ENCODE measurements at places on chromosomes 1 and 21.

- no peak for DNase-seq
These were observed 29.5 kb downstream of the HLX start for GRCh38 chr1:220908757-220909156.

DNA sequence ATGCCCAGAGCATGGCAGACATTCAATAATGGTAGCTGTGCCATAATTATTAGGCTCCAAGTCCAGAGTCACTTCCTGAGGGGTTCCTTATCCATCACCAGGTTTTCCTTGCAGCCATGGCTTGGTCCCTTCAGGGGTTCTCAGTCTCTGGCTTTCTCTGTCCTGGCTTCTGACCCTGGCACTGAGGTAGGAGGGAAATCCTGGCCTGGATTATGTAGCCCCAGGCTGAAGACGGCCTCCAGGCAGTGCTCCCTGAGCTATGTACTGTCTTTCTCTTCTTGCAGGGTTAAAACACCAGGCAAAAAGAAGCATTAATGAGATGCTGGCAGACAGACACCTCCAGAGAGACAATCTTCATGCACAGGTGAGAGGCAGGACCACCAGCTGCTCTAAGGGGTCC is 9.5 kb upstream of the PADI3 start:
- DNase-seq = no peak

- DNase-seq = no peak
These were observed 44.9 kb upstream of the USP24 start for GRCh38 chr1:55259911-55260609.

DNA sequence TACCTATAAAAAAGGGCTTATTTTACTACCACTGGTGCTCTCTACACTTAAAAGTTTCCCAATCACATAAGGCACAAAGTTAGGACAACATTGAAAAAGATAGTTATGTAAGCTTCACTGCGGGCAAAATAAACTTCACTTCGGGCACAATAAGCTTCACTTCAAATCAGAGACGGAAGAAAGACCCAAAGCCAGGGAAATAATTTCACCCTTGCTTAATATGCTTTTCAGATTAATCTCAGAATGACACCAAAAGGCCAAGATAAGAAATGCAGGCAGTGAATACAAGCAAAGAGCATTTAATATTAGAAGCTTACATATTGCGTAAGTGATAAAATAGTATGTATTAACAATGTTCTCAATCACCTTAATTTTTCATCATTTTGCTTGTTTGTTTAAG is 444.2 kb downstream of the SETD4 start:
- no peak for DNase-seq

DNA sequence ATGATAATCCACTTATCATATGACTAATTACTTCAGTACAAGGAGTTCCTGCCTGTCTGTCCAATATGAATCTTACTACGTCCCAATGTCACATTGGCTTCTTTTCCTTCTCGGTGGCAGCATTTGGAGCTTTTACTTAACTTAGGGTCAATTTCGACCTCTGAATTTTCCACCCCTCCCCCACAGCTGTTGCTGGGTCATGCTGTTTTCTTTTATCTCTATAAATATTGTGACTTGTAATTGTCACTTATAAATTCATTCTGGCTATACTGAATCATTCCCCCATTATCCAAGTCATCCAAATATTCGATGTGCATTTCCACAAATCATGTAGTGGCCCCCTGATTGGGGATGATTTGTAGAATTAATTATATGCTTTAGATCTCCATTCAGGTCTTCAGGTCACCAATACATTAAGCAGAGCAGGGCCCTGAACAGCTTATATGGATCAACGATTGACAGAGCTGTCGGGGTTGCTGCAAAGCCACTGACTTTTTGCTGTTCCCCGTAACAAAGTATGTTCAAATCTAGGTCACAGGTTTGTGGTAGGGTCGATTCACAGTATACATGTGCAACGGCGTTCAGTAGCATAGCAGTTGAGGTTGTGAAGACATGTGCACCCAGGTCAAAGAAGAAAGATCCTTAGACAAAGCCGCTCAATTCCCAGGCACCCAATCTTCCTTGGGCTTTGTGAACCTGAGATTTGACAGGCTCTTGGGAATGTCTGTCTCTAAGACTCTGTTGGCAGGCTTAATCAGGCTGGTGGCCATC is 18.3 kb upstream of the RNU1-4 start:
- no peak for DNase-seq

GRCh38 chr1:33005838-33006421 is 30.8 kb downstream of the AK2 start:
- no peak for DNase-seq

Data from CD4-positive, alpha-beta T cell treated with Interleukin-6 for 4 hours (primary cell).